ENCODE measurements at places on chromosomes 7 and 10.

DNA sequence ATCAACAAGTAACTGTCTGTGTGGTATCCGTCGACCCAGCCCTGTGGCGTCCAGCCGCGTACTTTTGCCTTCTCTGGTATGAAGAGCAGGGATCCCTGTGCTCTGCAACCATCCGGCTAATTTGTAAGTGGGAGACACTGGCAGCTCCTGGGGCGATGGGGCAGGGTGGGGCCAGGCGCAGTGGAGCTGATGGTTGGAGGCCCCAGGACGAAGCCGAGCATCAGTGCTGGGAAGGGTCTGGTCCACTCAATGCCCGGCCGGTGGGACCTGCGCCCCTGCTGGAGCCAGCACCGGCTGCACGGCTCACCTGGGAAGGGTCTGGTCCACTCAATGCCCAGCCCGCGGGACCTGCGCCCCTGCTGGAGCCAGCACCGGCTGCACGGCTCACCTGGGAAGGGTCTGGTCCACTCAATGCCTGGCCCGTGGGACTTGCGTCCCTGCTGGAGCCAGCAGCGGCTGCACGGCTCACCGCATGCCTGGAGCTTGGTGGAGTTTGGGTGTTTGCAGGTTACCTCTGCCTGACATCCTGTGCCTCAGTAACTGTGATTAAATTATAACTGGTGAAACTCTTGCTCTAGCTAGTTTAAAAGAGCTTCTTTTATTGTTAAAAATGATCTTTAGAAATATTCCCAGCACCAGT is 96.1 kb downstream of the NKX6-2 start:
- no peak for DNase-seq

GRCh38 chr10:74730246-74730645 is 96.2 kb upstream of the KAT6B start:
- no peak for DNase-seq

GRCh38 chr10:79082631-79083596 is 14.1 kb downstream of the ZMIZ1 start:
- no peak for DNase-seq

GRCh38 chr10:10778959-10779358 is 238.7 kb upstream of the CELF2 start:
- no peak for DNase-seq

DNA sequence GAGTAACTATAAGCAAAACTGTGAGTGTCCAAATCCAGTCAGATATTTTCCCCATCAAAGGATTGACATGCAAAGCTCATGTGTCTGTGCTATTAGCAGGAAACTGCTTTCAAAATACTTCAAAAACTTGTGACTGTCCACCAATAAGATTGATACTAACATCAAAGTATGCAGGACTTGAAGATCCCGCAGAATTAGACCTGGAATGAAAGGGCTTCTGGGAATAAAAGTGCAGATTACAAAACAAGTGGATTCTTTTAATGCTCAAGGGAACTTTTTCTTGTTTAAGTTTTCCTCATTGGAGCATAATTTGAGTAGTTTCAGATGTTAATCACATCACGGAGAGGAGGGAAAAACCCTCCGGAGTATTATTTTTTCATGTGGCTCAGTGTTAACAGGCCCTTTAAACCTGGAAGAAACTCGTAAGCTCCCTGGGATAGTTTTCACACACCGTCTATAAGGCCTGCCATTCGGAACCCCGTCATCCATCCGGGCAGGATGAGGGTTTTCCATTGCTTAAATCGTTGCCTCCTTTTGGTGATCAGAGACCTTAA is 33.9 kb upstream of the MKX start:
- DNase-seq = no peak

Measured in inflammatory macrophage treated with lipopolysaccharide for 4 hours (primary cell).